Fibroblast of skin of abdomen (primary cell): ENCODE measurements at places on chromosomes 2 and 18.

- DNase-seq, result peak; percentile 24
These were observed 1.1 kb downstream of the MREG start for GRCh38 chr2:216012133-216012829.

GRCh38 chr2:95388856-95389244, 13.7 kb upstream of the FAHD2A start:
- DNase-seq, result no peak

DNA sequence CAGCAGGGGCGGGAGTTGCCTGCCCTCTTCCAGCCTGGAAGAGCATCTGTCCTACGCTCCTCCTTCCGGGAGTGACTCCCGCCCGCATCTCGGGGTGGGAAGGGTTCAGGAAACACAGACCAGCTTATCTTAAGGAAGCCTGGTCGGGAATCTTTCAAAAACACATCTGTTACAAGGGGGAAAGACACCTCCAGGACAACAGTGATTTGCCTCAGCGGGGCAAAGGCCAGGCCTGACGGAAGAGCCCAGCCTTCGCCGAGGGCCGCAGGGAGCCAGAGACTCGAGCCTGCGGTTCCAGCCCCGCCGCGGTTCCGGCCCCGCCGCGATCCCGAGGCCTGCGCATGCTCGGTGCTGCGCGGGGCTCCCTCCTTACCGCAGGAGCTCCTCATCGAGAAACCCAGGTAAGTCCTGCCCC, 38.1 kb upstream of the TGIF1 start:
- peak; percentile 6 for DNase-seq

- DNase-seq, result no peak
These were observed 152.2 kb downstream of the INHBB start for GRCh38 chr2:120498121-120498520.

GRCh38 chr2:165804719-165805118, 10.7 kb upstream of the GALNT3 start:
- no peak for DNase-seq

- peak; percentile 77 for DNase-seq
These were observed 19.9 kb downstream of the FMNL2 start for GRCh38 chr2:152354909-152355308.

- DNase-seq, result peak; percentile 66
These were observed 52.9 kb upstream of the RPL31 start for GRCh38 chr2:100948942-100949811.

- no peak for DNase-seq
These were observed 674 bp downstream of the EVX2 start for GRCh38 chr2:176082824-176083751.

DNA sequence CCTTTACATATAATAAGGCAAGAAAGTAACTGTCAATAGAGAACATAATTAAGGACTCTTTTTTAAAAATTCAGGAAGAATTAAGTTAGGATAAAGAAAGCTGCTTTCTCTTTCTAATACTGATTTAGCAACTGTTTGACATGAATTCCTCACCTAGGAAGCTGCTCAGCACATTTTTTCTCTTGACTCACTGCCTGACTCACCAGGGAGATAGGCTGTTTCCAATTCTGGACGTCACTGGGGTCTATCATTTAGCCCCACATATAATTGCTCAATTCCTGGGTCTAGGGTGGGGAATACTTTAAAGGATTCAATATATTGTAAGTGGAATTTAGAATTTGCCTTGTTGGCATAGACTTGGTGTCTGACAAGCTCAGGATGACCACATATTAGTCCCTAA, 50.8 kb upstream of the UGP2 start:
- peak; percentile 95 for DNase-seq

DNA sequence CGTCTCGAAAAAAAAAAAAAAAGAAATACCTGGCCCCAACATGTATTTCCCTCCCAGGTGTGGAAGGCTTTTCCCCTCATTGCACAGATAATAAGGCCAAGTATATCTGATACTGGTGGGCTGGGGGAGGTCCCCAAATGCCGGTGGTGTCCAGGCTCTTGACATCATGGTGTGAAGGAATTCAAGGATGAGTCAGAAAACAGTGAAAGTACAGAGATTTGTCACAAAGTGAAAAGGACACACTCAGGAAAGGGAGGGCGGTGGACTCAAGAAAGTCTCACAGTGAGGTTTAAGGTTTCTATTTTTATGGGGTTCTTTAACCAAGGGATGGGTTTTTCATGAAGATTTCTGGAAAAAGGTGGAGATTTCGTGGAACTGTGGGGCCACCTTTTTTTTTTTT, 37.8 kb upstream of the FZD5 start:
- DNase-seq, result no peak

DNA sequence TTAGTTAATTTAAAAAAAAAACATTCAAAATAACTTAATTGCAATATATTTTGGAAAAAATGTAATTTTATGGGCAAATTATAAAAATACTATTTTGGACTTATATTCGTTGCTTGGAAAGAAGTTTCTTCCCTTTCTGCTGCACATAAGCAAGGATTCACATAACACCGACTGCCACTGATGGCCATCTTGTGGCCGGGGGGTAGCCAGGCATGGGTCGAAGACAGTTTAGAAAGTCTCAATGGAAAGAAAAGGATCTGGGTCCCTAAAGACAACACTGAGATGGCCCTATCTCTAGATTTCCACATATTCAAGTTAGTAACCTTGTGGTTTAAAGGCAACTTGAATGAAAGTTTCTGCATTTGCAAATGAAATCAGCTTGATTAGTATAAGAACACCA, 318.6 kb downstream of the AKAIN1 start:
- DNase-seq, result no peak

GRCh38 chr2:86358957-86359356, 21.5 kb upstream of the REEP1 start:
- DNase-seq, result no peak

DNA sequence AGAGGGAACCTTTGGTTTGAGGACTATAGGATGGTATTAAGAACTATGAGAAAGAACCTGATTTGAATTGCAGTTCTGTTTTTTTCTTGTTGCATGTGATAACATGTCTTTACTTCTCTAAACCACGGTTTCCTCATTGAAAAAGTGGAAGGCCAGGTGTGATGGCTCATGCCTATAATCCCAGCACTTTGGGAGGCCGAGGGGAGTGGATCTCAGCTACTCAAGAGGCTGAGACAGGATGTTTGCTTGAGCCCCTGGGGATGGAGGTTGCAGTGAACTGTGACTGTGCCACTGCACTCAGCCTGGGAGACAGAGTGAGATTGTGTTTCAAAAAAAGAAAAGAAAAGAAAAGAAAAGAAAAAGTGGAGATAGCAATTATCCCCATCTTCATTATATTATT, 32.3 kb downstream of the SCN9A start:
- DNase-seq, result no peak

- no peak for DNase-seq
These were observed 243.8 kb upstream of the CHST9 start for GRCh38 chr18:27428716-27429475.
